ENCODE measurements at places on chromosomes 3 and 15. TPM values are rescaled to one million over a fixed set of nuclear protein-coding genes. Genes with fewer than 3 reads are reported as not detected.

- no peaks in the 10 kb centered on the region for H3K27me3 ChIP-seq
- no peaks in the 10 kb centered on the region for H3K36me3 ChIP-seq
- H3K4me3 ChIP-seq: no peak overlapping the region
- DNase-seq: peak; percentile 52
- H3K27ac ChIP-seq: no peak overlapping the region
- no peaks in the 10 kb centered on the region for H3K4me1 ChIP-seq
These were observed 39.0 kb downstream of the GABPB1 start for GRCh38 chr15:50315814-50316630.

DNA sequence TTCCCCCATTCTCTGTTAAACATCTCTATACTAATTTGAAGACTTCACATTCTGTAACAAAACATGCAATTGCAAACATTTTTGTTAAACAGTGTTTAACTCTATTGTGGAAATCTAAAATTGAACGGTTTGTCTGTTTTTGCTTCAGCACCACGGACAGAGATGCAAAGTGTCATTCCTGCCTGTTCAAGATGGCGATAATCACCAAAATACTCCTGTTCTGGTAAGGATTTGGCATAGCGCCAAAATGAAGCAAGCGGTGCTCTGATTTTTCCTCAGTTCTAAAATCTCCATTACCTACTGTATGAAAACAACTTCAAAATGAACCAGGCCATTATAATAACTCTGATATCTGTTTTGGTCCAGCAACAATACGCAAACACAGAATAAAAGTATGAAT lies 129.7 kb upstream of the TUSC7 start:
- DNase-seq: no peak
- no peak overlapping the region for H3K27ac ChIP-seq
- H3K27me3 ChIP-seq: no peaks in the 10 kb centered on the region
- no peaks in the 10 kb centered on the region for H3K36me3 ChIP-seq

- no peaks in the 10 kb centered on the region for H3K36me3 ChIP-seq
- peak; percentile 94 for DNase-seq
- H3K4me3 ChIP-seq: peak within 1 kb of the TSS; percentile 94
- no peaks in the 10 kb centered on the region for H3K27me3 ChIP-seq
- peak within 1 kb of the TSS; percentile 73 for H3K27ac ChIP-seq
- peaks cover 9% of the 10 kb centered on the region for H3K4me1 ChIP-seq
These were observed at the start of gene CLPX for GRCh38 chr15:65184868-65185717. CLPX (minus strand) TSS chr15:65185342; CDS start chr15:65185153, 189 bp downstream.

DNA sequence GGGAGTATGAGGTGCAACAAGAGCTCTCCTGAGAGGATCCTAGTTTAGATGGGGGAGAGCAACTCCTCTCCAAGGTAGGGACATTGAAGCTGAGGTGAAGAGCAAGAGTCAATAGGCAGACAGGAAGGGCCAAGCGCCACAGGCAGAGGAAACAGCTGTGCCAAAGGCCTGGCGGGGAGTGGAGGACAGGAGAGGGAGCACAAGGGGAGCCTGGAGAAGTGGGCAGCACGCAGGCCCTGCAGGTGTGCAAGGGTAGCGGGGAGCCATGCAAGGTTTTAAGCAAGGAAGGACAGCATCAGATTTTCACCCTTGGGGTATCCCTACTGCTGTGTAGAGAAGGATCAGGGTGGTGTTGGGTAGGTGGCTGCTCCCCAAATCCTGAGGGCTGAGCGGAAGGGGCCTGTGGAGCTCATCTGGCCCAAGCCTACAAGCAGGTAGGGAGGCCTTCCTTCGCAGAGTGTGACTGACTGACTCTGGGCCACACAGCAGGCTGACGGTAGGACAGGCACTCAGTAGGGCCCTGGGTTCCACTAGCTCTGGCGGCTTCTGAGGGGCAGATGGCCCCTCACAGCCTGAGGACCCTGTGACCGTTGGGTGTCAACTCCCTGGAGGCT lies 13.3 kb downstream of the CHST13 start:
- no peaks in the 10 kb centered on the region for H3K27me3 ChIP-seq
- DNase-seq: no peak
- H3K36me3 ChIP-seq: no peaks in the 10 kb centered on the region
- no peak overlapping the region for H3K4me3 ChIP-seq
- H3K27ac ChIP-seq: no peak overlapping the region
- H3K4me1 ChIP-seq: peaks cover 3% of the 10 kb centered on the region

GRCh38 chr3:16741890-16742289 lies 136.7 kb upstream of the DAZL start:
- no peaks in the 10 kb centered on the region for H3K36me3 ChIP-seq
- H3K27ac ChIP-seq: no peak overlapping the region
- no peaks in the 10 kb centered on the region for H3K4me1 ChIP-seq
- no peaks in the 10 kb centered on the region for H3K27me3 ChIP-seq

The RASGRF1 gene
- 0.11 TPM for polyA plus RNA-seq

GRCh38 chr15:70477750-70478250 lies 285.6 kb downstream of the UACA start:
- H3K27me3 ChIP-seq: no peaks in the 10 kb centered on the region
- DNase-seq: no peak
- H3K4me3 ChIP-seq: no peak overlapping the region
- no peaks in the 10 kb centered on the region for H3K36me3 ChIP-seq
- no peak overlapping the region for H3K27ac ChIP-seq

DNA sequence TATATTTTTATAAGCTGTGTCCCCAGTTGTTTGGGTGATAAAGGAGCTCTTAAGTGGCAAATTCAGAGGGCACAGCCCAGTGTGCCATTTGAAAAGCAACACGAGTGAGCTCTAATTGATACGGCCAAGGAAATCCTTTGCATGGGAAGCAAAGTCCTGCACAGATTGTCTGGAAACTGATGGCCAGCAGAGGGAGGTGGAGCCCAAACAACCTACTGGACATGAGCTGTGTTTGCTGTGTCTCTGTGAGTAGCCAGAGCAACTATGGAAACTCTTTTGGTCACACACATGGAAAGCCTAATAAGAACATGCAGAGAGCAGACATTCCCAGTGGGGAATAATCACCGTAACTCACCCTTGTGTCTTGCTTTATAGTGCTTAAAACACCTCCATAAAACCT lies 24.4 kb downstream of the ONECUT1 start:
- H3K27ac ChIP-seq: no peak overlapping the region
- no peaks in the 10 kb centered on the region for H3K4me1 ChIP-seq
- H3K4me3 ChIP-seq: no peak overlapping the region
- H3K36me3 ChIP-seq: no peaks in the 10 kb centered on the region
- H3K27me3 ChIP-seq: peaks cover 9% of the 10 kb centered on the region
- peak; percentile 6 for DNase-seq

The SLC2A2 gene
- not detected for polyA plus RNA-seq

- H3K27ac ChIP-seq: no peak overlapping the region
- no peaks in the 10 kb centered on the region for H3K27me3 ChIP-seq
- H3K4me1 ChIP-seq: peaks cover 4% of the 10 kb centered on the region
These were observed 29.4 kb upstream of the EIF4A2 start for GRCh38 chr3:186754006-186754405.

- DNase-seq: no peak
- no peak overlapping the region for H3K27ac ChIP-seq
- H3K4me1 ChIP-seq: no peaks in the 10 kb centered on the region
- no peaks in the 10 kb centered on the region for H3K36me3 ChIP-seq
These were observed 9.1 kb downstream of the THRB start for GRCh38 chr3:24485511-24485910.

DNA sequence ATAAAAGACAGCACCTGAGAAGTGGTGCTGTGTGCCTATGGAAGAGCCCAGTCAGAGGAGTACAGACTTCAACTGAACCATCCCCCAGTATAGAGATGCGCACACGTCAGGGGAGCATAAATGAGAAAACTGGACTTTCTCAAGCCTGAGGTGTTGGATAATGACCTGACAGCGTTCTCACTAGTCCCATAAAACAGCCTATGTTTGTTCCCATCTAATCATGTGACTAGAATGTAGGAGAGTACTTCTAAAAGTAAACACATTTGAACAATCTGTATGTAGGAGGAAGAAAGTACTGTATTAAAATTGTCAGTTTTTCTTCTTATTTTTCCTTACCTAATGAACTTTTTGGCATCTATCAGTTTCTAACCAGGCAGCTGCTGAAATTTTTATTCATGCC lies 498.9 kb downstream of the CNTN4 start:
- no peak overlapping the region for H3K27ac ChIP-seq
- no peaks in the 10 kb centered on the region for H3K36me3 ChIP-seq
- H3K4me1 ChIP-seq: no peaks in the 10 kb centered on the region
